ENCODE measurements at places on chromosomes 7 and 10.

DNA sequence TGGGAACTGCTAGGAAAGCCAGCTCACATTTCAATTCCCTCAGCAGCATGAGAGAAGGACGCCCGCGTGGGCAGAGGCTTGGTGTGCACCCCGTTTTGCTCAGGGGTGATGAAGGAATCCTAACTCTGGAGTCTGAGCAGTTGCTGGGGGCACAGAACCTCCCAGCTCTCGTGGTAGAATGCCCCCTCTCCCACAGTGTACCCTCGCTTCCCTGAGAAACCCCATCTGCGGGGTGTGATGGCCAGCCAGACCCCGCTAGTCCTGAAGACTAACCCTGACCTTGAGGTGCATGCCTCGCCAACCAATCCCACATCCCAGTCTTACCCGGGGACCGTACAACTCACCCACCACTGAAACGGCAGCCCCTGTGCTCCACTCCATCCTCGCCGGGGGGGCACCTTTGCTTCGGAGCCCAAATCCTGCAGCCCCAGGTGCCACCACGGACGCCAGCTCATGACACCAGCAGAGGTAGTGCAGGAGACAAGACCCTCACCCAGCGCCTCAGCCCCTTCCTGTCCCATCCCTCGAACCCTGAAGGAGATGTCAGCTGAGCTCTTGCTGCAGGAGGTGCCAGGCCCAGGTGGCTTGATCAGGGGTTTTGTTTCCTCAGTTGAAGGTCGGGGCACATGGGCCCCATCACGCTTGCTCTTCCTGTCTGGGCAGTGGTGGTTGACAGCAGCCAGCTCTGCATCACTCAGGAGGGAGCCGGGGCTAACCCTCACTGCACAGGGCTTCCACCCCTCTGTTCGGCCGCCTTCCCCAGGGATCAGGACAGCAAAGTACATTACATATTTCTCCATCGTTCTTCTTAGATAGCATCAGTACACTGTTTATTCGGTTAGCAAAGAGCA lies 236.5 kb downstream of the MGMT start:
- no peak for DNase-seq

GRCh38 chr10:104434601-104435000 lies 81.0 kb downstream of the CFAP58 start:
- no peak for DNase-seq

DNA sequence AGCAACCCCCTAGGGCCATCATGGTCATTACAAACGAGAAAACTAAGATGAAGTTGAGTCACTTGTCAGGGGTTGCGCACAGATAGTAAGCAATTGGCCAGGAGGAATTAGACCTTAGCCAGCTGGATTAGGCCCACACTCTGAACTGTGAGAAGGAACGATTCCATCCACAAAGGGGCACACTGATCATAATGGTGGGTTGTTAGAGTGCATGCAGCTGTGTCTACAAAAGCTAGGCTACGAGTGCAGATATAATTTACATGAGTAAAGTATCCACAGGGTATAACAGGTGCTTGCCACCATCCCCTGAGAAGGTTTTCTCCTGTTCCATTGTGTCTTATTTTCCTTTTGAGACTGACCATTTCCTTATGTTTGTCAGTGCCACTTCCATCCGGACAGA lies 16.6 kb upstream of the FAM170B start:
- peak; percentile 75 for DNase-seq

GRCh38 chr10:1310271-1310789 lies 254.1 kb downstream of the WDR37 start:
- no peak for DNase-seq

DNA sequence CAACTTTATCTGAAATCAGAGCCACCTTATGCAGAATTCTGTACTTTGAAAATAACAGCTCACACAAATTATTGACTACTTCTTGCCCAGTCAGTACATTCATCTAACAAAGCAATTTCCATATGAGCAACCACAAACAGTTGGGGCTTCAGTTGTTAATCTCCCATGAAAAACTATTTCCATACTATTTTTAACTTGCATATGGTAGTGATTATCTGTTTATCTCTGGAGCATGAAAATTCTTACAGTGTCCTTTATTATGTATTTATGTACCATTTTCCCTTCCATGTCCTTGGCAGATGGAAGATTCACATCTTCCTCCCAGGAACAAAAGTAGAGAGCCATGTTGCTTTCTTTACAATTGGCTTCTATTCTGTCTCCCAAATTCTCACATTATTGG lies 285.7 kb downstream of the CRPPA start:
- no peak for DNase-seq

DNA sequence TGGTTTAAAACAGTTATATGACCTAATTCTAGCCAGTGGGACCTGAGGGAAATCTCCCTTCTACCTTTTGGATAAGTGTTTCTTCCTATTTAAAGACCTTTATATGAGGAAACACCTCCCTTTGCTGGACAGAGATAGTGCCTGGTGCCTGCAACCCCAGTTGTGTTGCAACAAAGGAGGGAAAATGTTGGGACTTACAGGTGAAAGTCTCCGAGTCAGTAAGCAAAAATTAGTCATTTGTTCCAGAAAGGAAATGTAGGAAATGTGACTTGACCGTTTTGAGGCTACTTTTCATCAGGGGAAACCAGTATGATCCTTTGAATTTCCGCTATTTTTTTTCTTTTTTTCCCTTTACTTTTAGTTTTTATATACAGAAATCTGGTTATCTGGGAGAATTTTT lies 165.5 kb downstream of the DKK1 start:
- no peak for DNase-seq

- DNase-seq = no peak
These were observed 5.1 kb upstream of the ADAMTS14 start for GRCh38 chr10:70666960-70667798.

GRCh38 chr10:36507715-36508114 lies 617.7 kb upstream of the ANKRD30A start:
- DNase-seq = no peak

- no peak for DNase-seq
These were observed 89.3 kb upstream of the ZNF746 start for GRCh38 chr7:149586646-149587645.

- no peak for DNase-seq
These were observed 398.9 kb downstream of the PHTF2 start for GRCh38 chr7:78197447-78197846.

DNA sequence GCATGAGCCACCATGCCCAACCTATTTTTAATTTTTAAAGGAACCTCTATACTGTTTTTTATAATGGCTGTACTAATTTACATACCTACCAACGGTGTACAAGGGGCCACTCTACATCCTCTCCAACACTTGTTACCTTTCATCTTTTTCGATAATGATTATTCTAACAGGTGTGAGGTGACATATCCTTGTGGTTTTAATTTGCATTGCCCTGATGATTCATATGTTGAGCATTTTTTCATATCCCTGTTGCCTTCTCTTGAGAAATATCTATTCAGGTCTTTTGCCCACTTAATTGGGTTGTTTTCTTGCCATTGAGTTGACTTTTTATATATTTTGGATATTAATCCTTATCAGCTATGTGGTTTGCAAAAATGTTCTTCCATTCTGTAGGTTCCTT lies 167.0 kb downstream of the CTTNBP2 start:
- no peak for DNase-seq

GRCh38 chr7:114481999-114482398 lies 67.4 kb downstream of the FOXP2 start:
- no peak for DNase-seq

DNA sequence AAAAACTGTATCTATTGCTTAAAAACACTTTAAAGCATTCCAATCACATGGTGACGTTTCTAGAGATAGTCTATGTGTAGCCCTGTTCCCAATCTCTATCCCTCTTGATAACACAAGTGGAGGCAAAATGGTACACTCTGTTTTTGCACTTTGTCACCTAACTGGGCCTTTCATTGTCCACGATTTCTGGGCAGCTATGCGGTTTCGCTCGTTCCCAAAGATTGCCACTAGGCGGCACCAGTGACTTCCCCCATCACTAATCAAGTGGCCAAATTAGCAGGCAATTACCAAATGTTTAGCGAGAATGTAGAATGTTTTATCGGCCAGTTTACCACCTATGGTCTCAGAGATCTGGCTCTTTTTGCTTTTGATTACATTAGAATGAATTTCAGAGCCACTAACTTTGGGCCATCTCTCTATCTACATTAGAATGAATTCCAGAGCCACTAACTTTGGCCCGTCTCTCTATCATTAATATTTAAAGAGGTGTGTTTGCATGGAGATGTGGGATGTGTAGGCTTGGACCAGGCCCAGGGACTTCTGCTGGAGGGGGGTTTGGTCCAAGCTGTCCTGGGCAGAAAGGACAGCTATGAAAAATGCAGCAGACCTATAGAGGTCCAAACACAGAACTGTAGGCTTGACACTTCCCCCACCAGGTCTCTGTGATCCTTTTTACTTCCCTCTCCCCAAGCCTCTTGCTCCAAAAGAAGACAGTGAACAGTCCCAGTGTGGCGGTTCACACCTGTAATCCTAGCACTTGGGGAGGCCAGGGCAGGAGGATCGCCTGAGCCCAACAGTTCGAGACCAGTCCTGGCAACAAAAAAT lies 90.1 kb downstream of the EPC1 start:
- peak; percentile 45 for DNase-seq

DNA sequence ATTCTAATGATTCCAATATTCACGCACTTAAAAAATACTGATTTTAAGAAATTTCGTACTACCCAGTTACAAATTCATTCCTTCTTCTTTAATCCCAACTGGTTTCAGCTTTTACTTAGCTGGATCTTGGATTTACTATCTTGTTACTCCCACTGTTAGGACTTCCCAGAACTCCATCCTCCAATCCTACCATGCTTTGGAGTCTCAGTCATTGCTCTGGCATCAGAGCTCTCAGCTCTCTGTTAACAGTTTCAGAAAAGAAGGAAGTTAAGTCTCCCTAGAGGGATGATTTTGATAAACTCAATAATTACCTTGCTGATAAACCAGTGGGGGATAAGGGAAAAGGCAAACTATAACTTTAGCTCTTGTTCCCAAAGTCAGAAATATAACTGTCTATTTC lies 9.5 kb downstream of the PPA1 start:
- no peak for DNase-seq

GRCh38 chr7:140006600-140006999 lies 56.2 kb downstream of the PARP12 start:
- no peak for DNase-seq

All from NCI-H774 (cell line).